ENCODE measurements at places on chromosomes 5 and 9.

DNA sequence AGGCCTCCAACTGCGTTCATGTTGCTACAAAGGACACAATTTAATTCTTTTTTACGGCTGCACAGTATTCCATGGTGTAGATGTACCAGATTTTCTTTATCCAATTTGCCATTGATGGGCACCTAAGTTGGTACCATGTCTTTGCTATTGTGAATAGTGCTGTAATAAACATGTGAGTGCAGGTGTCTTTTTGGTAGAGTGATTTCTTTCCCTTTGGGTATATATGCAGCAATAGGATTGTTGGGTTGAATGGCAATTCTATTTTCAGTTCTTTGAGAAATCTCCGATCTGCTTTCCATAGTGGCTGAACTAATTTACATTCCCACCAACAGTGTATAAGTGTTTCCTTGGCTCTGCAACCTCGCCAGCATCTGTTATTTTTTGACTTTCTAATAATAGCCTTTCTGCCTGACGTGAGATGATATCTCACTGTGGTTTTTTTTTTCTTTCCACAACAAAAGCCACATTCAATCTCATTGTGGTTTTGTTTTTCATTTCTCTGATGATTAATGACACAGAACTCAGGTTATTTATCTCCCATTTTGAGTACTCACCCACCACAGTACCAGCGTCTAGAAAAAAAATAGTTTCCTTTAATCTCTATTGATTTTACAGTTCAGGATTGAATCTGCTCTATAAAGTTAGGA is 21.9 kb downstream of the ARRDC3 start:
- no peak for DNase-seq

DNA sequence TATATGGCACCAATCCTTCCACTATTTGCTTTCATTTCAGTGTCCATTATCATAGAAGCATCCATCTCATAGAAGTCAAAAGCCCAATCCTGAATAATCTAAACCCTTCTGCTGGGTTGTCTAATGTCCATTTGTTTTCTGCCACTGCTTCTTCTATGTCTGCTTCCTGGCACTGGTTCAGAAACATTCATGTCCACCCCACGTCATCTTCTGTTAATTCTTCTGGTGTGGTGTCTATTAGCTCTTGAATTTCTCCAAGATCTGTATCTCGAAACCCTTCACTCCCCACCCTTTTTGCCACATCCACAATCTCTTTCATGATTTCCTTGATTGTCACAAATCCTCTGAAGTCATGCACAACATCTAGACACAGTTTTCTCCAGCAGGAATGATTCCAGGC is 23.2 kb upstream of the GOLGA1 start:
- DNase-seq = no peak

DNA sequence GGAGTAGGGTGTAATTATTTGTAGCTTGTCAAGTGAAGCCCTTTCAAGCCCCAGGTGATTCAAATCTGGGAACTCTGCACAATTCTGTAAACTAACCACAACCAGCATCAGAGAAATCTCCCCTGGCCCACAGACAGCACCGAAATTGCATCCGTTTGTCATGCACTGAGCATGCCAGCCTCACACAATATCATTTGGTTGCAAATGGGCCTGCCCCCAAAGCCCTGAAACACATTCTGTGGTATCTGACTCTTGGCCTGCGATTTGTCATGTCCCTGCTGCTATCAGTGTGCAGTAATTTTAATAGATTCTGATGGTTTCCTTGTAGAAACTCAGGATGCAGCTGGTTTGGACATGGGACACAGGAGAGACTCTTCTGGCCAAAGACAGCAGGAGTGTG is 35.3 kb downstream of the SNX24 start:
- DNase-seq = no peak

GRCh38 chr5:9919306-9920030 is 289.3 kb upstream of the TAS2R1 start:
- DNase-seq = no peak

DNA sequence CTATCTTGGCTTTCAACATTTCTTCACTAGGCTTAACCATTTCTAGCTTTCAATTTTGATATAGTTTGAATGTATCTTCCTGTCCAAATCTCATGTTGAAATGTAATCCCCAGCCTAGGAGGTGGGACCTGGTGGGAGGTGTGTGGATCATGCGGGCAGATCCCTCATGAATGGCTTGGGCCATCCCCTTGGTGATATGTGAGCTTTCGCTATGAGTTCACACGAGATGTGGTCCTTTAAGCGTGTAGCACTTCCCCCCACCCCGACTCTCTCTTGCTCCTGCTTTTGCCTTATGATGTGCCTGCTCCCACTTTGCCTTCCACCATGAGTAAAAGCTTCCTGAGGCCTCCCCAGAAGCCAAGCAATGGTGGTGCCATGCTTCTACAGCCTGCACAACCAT is 40.6 kb downstream of the PHAX start:
- DNase-seq = no peak

GRCh38 chr5:28743025-28743715 is 1704.8 kb upstream of the CDH9 start:
- no peak for DNase-seq

DNA sequence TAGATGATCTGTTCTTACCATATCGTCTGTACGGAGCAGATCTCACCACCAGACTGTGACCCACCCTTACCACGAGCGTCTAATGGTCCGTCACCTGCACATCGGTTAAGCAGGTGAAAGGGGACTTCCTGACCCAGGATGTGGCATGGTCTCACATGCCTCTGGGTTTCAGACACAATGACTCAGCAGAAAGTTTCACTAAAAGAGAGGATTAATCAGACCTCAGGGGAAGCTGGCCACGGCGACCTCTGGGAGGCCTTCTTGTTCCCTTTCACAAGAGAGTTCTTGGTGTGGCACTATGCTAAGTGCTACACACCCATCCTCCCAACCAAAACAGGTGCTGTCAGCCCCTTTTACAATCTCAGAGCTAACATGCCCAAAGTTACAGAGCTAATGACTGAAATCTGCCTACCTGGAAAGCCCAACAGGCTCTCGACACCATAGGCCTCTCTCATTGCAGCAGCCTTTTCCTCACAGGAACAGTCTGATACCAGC is 41.6 kb downstream of the ADAMTS12 start:
- no peak for DNase-seq

DNA sequence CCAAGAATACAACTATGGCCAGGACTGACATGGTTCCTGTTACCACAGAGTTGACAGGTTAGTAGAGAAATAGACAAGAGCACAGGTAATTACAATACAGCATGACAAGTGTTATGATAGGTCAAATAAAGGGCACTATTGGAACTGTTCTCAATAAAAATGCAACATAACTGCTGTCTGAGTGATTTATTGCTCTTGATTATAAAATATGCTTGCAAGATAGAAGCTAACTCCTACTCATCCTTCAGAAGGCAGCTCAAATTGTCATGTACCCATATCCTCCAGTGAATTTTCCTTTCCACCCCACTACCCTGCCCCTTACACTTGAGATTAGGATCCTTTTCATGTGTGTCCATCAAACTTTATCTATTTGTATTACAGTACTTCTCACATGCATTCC is 35.1 kb upstream of the ATG10 start:
- no peak for DNase-seq

GRCh38 chr5:54317511-54318260 is 7.3 kb upstream of the ARL15 start:
- DNase-seq = no peak

DNA sequence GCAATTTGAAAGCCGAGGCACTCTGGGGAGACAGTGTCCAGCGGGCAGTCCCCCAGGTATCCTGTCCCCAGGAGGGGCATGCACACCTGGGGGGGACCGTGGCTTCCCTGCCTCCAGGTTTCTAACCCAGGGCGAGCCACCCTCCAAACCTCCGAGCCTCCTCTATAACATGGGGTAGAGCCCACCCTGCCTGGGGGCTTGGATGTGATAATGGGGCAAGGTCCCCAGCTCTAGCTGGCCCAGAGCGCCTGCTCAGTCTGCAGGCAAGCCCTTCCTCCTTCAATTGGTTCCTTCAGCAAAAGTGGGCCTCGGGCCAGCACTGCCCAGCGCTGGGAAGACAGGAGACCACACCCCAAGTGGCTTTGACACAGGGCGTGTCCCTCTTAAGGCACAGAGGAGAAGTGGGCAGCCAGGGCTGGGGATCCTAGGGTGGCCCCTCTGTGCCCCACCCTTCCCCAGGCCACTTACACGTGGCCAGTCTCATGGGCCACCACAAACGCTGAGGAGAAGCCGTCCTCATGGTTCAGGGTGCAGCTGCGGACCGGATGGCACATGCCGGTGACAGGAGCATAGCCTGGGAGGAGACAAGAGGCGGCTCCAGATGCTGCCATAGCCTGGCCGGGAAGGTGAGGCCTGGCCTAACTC is 94.3 kb downstream of the ZNF354C start:
- DNase-seq = no peak

GRCh38 chr5:43221502-43221901 is 29.5 kb downstream of the NIM1K start:
- DNase-seq = no peak

DNA sequence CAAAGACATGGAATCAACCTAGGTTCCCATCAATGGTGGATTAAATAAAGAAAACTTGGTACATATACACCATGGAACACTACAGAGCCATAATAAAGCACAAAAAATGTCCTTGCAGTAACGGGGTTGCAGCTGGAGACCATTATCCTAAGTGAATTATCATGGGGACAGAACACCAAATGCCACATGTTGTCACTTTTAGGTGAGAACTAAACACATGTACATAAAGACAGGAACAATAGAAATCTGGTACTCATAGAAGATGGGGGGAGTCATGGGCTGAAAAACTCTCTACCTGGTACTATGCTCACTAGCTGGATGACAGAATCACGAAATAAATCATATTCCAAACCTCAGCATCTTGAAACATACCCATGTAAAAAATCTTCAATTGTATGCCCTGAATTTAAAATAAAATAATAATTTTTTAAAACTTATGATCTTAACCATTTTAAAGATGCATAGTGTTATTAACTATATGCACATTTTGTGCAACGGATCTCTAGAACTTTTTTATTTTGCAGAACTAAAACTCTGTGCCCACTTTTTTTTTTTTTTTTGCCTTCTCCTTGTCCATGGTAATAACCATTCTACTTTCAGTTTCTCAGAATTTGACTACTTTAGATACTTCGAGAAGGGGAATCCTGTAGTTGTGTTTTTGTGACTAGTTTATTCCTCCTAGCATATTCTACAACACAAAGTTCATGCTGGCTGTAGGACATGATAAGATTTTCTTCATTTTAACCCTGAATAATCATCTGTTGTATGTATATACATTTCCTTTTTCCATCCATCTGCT is 1081.6 kb upstream of the ACO1 start:
- no peak for DNase-seq

GRCh38 chr9:137745541-137745991 is 126.8 kb downstream of the EHMT1 start:
- DNase-seq = no peak

- DNase-seq = no peak
These were observed 21.0 kb upstream of the POMT1 start for GRCh38 chr9:131481441-131482342.

DNA sequence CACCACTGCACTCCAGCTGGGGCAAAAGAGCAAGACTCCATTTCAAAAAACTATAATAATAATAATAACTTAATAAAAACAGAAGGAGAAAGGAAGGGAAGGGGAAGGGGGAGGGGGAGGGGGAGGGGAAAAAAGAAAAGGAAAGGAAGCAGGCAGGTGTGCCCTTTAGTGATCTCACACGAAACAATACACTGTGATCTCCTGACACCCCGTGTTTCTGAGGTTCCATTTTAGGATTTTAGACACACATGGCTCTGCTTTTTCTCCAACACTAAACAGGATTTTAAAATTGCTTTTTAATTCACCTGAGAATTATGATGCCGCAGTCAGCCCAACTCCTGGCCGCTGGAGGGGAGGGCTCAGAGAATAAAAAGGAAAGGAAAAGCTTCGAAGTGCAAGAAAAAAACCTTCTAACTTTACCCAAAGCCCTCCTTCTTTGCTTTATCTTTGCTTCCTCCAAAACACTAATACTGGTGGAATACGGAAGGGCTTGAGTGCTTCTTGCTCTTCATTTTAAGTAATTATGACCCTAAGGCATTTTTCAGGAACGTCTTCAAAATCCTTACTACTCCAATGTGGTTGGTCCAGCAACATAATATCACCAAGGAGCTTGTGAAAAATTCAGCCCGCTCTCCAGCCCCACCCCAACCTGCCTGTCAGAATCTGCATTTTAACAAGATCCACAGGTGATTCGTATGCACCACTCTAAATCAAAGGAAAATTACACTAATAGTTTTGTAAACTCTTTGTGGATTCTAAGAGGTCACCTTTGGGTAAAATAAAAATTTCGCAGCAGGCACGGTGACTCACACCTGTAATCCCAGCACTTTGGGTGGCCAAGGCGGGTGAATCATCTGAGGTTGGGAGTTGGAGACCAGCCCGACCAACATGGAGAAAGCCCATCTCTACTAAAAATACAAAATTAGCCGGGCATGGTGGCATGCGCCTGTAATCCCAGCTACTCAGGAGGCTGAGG is 66.0 kb downstream of the MYO10 start:
- DNase-seq = no peak

GRCh38 chr9:76676857-76677256 is 87.4 kb upstream of the PCA3 start:
- no peak for DNase-seq

GRCh38 chr9:133347515-133347984 is 381 bp downstream of the MED22 start:
- peak; percentile 44 for DNase-seq

DNA sequence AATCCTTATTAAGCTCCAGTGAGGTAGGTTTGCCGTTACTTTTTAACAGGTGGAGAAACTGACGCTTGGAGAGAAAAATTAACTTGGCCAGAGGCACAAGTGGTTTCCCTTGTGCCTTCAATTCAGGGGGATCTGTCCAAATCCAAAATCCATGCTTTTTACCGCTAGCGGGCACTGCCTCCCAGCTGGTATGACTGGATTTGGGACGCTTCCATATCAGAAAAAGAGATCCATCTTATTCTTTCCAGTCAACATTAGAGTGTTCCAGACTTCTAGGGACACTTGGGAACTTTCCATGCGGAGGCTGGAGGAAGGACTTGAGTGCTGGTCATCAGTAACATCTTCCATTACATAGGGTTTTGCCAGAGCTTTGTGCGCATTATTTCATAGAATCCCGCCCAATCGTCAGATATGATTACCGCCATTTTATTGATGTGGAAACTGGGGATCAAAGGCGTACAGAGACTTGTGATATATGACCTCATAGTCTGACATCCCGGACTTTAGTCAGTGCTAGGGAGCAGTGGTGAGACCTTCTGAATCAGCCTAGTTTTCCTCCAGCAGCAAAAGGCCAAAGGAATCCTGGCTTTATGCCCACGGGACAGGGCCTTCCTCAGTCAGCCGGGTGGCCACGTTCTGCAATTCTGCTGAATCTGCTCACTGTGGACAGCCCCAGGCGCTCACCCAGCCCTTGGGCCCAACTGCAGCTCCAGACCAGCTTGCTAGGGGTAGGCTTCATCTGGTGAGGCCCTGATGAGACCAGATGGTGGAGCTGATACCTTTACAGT is 1.1 kb upstream of the GNPDA1 start:
- peak; percentile 32 for DNase-seq

DNA sequence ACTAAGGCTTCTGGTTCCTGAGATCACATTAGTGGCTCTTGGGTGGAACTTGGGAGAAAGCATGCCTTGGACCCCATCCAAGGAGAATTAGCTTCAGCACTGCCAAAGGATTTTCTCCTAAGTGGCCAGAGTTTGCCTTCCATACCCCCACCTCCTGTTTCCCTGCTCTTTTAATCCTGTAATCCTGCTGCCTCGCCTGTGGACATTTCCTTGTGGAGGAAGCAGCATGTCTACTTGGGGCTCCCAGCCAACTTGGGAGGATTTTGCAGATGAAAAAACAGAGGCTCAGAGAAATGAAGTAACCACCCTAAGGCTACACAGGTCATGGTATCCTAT is 1.6 kb downstream of the ARSI start:
- no peak for DNase-seq
